ENCODE measurements at places on chromosomes 16 and 17.

- DNase-seq = no peak
Observed at GRCh38 chr16:72837846-72838585, 209.9 kb downstream of the ZFHX3 start.

- DNase-seq = no peak
Observed at GRCh38 chr17:77862890-77863813, 95.4 kb upstream of the TNRC6C start.

GRCh38 chr16:57663917-57664661 lies 4.0 kb upstream of the ADGRG3 start:
- DNase-seq = no peak

GRCh38 chr17:43634591-43635125 lies 27.1 kb downstream of the MEOX1 start:
- DNase-seq = no peak
